ENCODE measurements at places on chromosomes 12 and 14.

DNA sequence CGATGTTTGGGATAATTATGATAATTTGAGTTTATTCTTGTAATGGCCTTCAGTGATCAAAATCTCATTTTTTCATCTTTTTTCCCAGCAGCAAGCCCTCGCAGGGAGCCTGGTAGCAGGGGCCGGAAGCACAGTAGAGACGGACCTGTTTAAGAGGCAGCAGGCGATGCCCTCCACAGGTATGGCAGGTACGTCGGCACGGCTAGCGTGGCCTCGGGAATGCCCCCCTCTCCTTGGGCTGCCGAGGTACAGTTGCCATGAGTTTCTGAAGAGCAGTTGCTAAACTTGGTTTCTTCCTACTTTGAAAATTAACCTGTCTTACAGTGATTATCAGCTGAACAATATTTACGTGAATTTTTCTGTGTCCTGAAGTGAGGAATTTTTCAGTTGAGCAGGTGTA is 29.9 kb downstream of the EP400 start:
- no peak for DNase-seq

GRCh38 chr12:103780093-103780440 is 61.0 kb downstream of the NT5DC3 start:
- DNase-seq = no peak

- DNase-seq = no peak
These were observed 175.8 kb downstream of the ETV6 start for GRCh38 chr12:11825278-11825677.

- DNase-seq = no peak
These were observed 39.8 kb upstream of the LMNTD1 start for GRCh38 chr12:25592725-25593495.

GRCh38 chr12:112430929-112431328 is 12.2 kb downstream of the PTPN11 start:
- DNase-seq = no peak

- no peak for DNase-seq
These were observed 3.7 kb downstream of the SLC38A1 start for GRCh38 chr12:46265102-46265501.

- DNase-seq = peak; percentile 51
These were observed 2.3 kb upstream of the GLIPR1 start for GRCh38 chr12:75478116-75478794.

- no peak for DNase-seq
These were observed 47.8 kb downstream of the ATL1 start for GRCh38 chr14:50607761-50608160.
